ENCODE measurements at places on chromosomes 7 and 10.

GRCh38 chr10:131657985-131658330 lies 242.8 kb upstream of the PPP2R2D start:
- no peak for DNase-seq
- no peak overlapping the region for H3K27ac ChIP-seq
- H3K4me1 ChIP-seq: no peaks in the 10 kb centered on the region
- peaks cover 9% of the 10 kb centered on the region for H3K27me3 ChIP-seq

DNA sequence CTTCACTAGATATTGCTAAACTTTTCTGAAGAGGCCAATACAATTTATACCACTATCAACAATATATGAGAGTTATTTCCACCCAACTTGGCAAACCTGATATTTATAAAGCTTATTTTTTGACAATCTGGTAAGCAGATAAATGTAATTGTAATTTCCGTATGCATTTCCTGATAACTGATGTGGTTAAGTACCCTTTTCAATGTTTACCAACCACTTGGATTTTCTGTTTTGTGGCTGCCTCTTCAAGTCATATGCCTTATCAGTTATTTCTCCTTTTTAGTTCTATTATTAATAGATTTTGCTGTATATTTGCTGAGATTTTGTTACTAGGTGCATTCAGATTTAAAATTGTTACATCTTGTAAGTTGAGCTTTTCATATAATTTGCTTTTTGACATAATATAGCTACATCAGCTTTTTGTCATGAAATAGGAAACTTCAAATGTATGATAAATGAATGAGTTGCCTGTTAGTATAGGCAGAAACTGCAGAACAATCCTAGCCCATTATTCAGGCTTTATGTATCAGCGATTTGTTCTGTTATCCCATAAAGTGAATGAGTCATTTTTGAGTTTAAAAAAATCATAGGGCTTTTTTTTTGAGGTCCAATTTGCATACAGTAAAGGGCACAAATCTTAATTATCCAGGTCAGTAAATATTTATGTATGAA lies 11.5 kb downstream of the SGPL1 start:
- no peak for DNase-seq
- H3K27ac ChIP-seq: no peak overlapping the region
- peaks cover 66% of the 10 kb centered on the region for H3K4me1 ChIP-seq
- no peak overlapping the region for H3K4me3 ChIP-seq
- no peaks in the 10 kb centered on the region for H3K27me3 ChIP-seq

DNA sequence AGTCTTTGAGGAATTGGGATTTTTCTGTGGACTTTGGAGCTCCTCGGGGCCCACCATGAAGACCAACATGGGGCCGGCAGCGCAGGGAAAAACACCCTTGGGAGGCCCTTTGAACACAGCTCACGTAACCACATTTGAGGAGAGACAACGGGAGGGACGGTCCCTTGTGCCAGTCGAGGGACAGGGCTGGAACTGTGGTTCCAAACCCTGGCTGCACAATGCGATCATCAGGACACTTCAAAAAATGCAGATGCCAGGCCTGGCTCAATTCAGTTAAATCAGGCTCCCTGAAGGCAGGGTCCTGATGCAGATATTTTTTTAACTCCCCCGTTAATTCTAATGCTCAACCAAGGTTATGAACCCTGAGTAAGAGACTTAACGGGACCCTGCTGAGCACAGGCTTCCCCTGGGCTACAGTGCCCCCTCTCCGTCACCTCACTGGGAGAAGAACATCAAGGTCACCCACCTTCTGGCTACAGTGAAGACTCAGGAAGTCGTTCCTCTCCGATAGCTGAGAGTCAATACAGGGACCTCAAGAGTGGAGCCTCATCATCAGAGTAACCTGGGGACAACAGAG lies 30.4 kb downstream of the LYZL1 start:
- H3K4me1 ChIP-seq: peaks cover 10% of the 10 kb centered on the region
- no peak overlapping the region for H3K27ac ChIP-seq
- no peak for DNase-seq

- DNase-seq: no peak
- H3K27ac ChIP-seq: no peak overlapping the region
- H3K4me1 ChIP-seq: peaks cover 5% of the 10 kb centered on the region
- H3K27me3 ChIP-seq: no peaks in the 10 kb centered on the region
- H3K36me3 ChIP-seq: peaks cover 83% of the 10 kb centered on the region
- no peak overlapping the region for H3K4me3 ChIP-seq
Measured at GRCh38 chr10:84415539-84416244, 87.3 kb downstream of the CCSER2 start.

DNA sequence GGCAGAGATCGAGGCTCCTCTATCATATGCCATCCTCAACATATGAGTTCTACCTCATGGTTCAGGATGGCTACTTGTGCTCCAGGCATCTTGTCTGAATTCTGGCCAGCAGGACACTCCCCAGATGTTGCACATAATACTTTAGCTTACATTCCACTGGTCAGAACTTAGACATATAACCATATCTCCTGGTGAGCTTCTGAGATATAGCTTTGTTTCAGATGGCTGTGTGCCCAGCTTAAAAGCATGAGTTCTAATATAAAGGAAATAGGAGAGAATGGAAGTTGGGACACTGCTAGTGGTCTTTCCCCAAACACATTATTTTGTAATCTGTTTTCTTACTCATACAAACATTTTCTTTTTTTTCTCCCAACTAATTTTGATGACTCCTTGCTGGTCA lies 50.8 kb upstream of the IFRD1 start:
- no peak for DNase-seq
- no peak overlapping the region for H3K27ac ChIP-seq
- peaks cover 13% of the 10 kb centered on the region for H3K4me1 ChIP-seq
- peaks cover 5% of the 10 kb centered on the region for H3K27me3 ChIP-seq

GRCh38 chr10:96902731-96903358 lies 70.7 kb downstream of the LCOR start:
- DNase-seq: no peak
- H3K27ac ChIP-seq: no peak overlapping the region
- peaks cover 63% of the 10 kb centered on the region for H3K4me1 ChIP-seq
- H3K4me3 ChIP-seq: no peak overlapping the region
- peaks cover 6% of the 10 kb centered on the region for H3K36me3 ChIP-seq
- no peaks in the 10 kb centered on the region for H3K27me3 ChIP-seq

GRCh38 chr10:14905890-14906289 lies 27.2 kb downstream of the SUV39H2 start:
- no peaks in the 10 kb centered on the region for H3K27me3 ChIP-seq
- H3K36me3 ChIP-seq: peaks cover 71% of the 10 kb centered on the region
- no peak for DNase-seq

DNA sequence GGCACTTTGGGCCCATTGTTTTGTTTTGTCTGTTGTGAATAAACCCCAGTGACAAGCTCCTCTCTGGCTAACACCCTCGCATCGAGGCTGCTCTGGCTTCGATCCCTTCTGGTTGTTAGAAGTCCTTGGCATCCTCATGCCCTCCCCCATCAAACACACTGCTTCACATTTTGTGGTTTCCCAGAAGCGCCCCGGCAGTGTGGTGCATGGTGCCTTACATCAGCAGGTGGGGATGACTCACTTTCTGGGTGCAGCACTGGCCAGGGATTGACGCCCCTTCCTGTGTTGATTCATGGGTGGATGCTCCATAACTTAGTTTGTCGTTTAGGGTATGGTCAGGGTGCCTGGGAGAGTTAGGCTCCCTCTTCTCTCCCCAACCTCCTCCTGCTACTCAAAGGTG lies 51.4 kb downstream of the PLPP4 start:
- H3K27ac ChIP-seq: no peak overlapping the region
- no peaks in the 10 kb centered on the region for H3K4me1 ChIP-seq
- H3K4me3 ChIP-seq: no peak overlapping the region
- peak; percentile 2 for DNase-seq
- no peaks in the 10 kb centered on the region for H3K27me3 ChIP-seq

GRCh38 chr10:6925146-6925545 lies 345.1 kb upstream of the PRKCQ start:
- peak overlapping the region; percentile 80 for H3K4me3 ChIP-seq
- peak overlapping the region; percentile 97 for H3K27ac ChIP-seq
- no peak for DNase-seq
- H3K36me3 ChIP-seq: no peaks in the 10 kb centered on the region
- peaks cover 3% of the 10 kb centered on the region for H3K27me3 ChIP-seq
- H3K4me1 ChIP-seq: peaks cover 60% of the 10 kb centered on the region

GRCh38 chr10:18008986-18009385 lies 57.3 kb downstream of the SLC39A12 start:
- H3K27me3 ChIP-seq: peaks cover 2% of the 10 kb centered on the region
- no peaks in the 10 kb centered on the region for H3K4me1 ChIP-seq
- no peak for DNase-seq
- no peaks in the 10 kb centered on the region for H3K36me3 ChIP-seq
- no peak overlapping the region for H3K4me3 ChIP-seq

DNA sequence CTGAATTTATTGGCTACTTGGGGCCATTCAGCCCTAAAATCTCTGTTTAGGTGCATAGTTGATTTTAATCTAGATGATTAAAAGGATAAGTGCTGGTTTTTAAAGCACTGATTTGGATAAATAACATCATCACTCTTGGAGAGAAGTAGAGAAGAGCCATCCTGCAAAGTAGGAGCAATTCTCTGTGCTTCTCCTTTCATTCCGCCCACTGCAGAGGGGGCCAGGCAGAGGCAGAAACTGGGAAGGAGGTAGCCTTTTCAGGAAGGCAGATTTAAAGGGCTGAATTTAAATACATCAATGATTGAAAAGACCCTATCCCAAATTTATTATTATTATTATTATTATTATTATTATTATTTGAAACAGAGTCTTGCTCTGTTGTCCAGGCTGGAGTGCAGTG lies 14.1 kb downstream of the MAP3K8 start:
- H3K4me3 ChIP-seq: no peak overlapping the region
- peaks cover 15% of the 10 kb centered on the region for H3K4me1 ChIP-seq
- no peak overlapping the region for H3K27ac ChIP-seq

GRCh38 chr10:50604809-50605208 lies 18.9 kb downstream of the SGMS1 start:
- H3K4me3 ChIP-seq: no peak overlapping the region
- no peaks in the 10 kb centered on the region for H3K36me3 ChIP-seq
- peaks cover 62% of the 10 kb centered on the region for H3K4me1 ChIP-seq
- no peak for DNase-seq

GRCh38 chr7:1923409-1924257 lies 253.6 kb downstream of the ELFN1 start:
- peaks cover 11% of the 10 kb centered on the region for H3K36me3 ChIP-seq
- DNase-seq: no peak
- H3K27ac ChIP-seq: peak overlapping the region; percentile 69
- peaks cover 14% of the 10 kb centered on the region for H3K27me3 ChIP-seq

- no peak overlapping the region for H3K27ac ChIP-seq
- peaks cover 60% of the 10 kb centered on the region for H3K36me3 ChIP-seq
Measured at GRCh38 chr7:2938514-2939192, 94.5 kb upstream of the GNA12 start.

DNA sequence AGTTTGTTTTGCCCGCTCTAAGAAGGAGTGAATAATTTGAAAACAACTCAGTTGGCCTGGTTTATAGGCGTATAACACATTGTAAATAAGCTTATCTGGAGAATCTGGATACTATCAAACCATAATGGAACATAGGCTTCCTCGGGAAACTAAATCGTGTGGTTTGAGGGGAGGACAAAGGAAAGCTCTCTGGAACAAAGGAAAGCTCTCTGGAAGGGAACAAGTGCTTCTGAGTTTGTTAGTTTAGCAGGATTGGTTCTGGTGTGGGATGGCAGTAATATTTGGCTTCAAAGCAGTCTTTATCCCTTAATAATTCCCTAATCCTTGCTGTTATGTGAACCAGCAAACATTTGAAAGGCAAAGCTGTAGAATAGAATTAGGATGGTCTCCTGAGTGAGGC lies 15.0 kb upstream of the SLK start:
- no peaks in the 10 kb centered on the region for H3K36me3 ChIP-seq
- DNase-seq: no peak
- peaks cover 8% of the 10 kb centered on the region for H3K4me1 ChIP-seq
